ENCODE measurements at places on chromosomes 16 and 17.

- DNase-seq: peak; percentile 66
These were observed 26.3 kb downstream of the CEP112 start for GRCh38 chr17:66165537-66166123.

DNA sequence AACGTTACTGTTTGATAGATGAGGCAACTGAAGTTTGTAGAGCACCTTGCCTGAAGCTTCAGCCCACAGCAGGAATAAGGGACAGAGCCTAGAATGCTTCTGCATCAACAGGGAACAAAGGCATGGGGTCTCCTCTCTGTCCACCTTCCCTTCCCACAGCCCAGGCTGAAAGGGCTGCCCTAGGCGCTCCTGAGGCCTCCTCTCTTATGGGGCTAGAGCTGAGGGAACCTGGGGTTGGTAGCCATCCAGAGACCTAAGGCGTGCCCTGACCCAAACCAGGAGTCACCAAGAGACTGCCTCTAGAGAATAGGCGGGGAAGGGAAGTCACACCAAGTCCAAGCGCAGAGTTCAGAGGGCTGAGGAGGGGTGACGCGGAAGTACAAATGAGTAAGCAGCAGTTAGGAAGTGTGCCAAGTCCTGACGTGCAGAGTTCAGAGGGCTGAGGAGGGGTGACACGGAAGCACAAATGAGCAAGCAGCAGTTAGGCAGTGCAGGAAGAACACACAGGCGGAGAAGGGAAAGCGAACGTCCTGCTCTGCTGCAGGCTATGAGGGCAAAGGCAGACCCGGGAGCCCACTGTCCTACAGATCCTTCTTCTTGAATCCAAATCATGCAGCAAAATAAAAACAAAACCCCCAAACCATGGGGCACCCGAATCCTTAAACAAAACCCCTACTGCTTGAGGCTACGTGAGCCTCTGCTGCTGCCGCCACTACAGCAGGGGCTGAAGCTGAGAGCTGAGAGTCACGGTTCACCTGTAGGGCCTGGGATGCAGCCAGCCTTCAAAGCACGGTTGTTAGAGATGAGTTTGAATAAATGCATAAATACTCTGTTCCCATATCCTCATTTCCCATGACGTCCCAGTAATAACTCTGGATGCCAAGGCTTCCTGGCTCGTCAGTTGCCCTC is 2.7 kb upstream of the SPG7 start:
- DNase-seq: peak; percentile 72

- no peak for DNase-seq
These were observed 43.8 kb downstream of the FOXK2 start for GRCh38 chr17:82563318-82563717.

DNA sequence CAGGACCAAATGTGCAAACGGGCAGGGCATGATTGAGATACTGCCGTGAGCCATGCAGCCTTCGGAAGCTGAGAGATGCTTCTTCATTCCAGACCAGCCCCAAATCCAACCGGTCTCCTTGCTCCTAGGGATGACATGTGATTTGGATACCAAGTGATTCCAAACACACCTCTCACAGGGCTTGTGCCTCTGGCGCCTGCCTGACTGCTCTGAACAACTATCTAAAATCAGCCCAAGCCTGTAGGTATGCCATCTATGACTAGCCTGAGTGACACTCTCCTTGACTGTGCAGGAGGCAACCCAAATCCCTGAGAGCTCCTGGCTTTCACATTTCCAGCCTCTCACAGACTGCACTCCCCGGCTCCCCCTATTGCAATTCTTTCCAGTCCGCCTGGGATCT is 20.3 kb downstream of the DYNC1LI2 start:
- no peak for DNase-seq

GRCh38 chr17:62321451-62321850 is 58.9 kb upstream of the EFCAB3 start:
- DNase-seq: peak; percentile 12

GRCh38 chr17:66542129-66542966 is 239.9 kb downstream of the PRKCA start:
- peak; percentile 62 for DNase-seq

DNA sequence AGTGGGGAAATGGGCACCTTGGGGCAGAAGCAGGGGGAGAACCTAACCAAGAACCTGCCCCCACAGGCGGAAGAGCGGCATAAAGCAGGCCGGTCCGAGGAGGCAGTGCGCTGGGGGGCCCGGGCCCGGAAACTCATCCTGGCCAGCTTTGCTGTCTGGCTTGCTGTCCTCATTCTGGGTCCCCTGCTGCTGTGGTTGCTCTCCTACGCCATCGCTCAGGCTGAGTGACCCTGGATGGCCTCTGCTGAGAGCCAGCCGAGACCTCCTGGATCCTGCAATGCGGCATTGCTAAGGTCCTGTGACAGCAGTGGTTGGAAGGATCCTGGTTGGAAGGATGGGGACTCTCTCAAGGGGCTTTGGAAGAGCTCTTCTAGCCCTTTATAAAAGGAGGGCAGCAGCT is 4.5 kb upstream of the PHKG2 start:
- DNase-seq: no peak

GRCh38 chr16:82626791-82627261 is at the start of gene CDH13:
Gene CDH13, plus strand, starts transcription at chr16:82626969.
- DNase-seq: peak; percentile 72

DNA sequence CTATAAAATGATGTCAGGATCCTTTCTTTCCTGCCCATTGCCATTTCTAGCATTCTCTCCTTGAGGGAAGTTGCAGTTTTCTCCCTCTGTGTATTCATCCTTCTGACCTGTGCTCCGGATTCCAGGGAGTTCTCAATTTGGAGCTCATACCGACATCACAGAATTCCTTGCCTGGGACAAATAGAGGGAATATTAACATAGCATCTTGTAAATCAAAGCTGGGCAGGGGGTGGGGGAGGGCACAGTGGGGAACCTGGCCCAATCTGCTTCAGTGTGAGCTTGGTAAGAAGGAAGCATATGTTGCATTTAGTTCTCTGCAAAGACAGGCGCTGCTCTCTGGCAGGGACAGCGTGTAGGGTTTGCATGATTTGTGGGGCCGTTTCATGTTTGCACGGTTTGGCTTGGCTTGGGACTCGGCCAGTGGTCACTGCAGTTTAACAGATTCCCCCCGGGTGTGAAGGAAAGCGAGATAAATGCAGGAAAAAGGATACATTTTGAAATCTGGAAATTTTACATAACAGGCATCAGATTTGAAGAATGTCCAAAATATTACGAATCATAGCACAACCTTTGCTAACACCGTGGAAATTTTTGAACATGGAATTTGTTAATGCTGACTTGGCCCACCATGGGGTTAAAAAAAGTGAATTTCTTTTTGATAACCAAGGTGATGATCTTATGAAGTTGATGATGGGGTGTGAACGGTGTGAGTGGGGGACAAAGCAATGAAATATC is 178.0 kb downstream of the WWOX start:
- DNase-seq: no peak
